Immature natural killer cell (primary cell): ENCODE measurements at places on chromosomes 13 and 19. TPM values are rescaled to one million over a fixed set of nuclear protein-coding genes. Genes with fewer than 3 reads are reported as not detected.

The TMEM238 gene
- polyA plus RNA-seq, result 1.0 TPM

The ZFP82 gene
- polyA plus RNA-seq, result 6.1 TPM

DNA sequence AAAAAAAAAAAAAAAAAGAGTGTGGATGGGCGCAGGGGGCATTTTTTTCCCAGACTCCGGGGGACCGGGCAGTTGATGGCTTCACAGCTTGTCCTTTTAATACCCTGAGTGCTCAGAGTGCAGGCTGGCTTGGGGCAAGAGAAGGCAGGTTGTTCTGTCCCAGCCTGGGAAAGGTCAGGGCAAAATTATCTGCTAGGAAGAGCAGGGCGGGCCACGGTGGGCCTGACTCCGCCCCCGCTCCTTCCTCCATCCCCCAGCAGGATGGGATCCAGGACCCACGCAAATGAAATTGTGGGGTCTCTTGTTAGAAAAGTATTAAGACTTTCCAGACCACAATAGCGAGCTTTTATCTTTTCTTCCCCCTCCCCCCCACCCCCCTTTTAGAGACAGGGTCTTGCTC lies 70.7 kb downstream of the PTPRS start:
- DNase-seq, result no peak

The RPL21 gene
- polyA plus RNA-seq, result 3,425 TPM

GRCh38 chr19:35380450-35381124 lies 9.7 kb downstream of the GPR42 start:
- DNase-seq, result no peak

- no peak for DNase-seq
Observed at GRCh38 chr13:27578121-27579030, 42.0 kb downstream of the LNX2 start.
